ENCODE measurements at places on chromosomes 1 and 21.
A peak's percentile ranks its signal among the peaks of the same experiment; 100 is the strongest.

- no peak for DNase-seq
Measured at GRCh38 chr1:240484804-240485443, 127.0 kb downstream of the GREM2 start.

DNA sequence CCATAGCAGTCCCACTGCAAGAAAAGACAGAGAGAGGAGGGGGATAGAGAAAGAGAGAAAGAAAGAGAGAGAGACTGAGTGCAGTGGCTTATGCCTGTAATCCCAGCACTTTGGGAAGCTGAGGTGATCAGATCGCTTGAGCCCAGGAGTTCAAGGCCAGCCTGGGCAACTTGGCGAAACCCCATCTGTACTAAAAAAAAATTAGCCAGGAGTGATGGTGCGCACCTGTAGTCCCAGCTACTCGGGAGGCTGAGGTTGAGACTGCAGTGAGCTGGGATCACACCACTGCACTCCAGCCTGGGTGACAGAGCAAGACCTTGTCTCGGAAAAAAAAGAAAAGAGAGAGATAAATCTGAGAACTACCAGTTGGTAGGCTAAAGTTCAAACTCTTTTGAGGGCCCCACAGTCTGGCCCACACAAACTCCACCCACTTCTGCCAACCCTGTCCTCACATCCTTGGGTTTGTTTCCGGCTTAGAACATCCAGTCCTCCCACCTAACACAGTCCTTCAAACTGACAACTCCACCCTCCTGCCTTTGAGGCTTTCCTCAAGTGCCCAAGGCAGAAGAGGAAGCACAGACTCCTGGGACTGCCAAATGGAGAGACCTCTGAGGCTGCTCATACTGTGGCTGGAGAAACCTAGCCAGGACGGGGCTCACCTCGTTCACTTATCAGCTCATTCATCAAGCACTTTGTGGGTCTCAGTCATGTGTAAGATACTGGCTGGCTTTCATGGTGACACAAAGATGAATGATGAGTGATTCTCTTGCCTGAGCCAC is 20.1 kb downstream of the TFAP2E start:
- DNase-seq: no peak

- DNase-seq: no peak
Measured at GRCh38 chr1:229130028-229130668, 140.8 kb upstream of the RAB4A start.

DNA sequence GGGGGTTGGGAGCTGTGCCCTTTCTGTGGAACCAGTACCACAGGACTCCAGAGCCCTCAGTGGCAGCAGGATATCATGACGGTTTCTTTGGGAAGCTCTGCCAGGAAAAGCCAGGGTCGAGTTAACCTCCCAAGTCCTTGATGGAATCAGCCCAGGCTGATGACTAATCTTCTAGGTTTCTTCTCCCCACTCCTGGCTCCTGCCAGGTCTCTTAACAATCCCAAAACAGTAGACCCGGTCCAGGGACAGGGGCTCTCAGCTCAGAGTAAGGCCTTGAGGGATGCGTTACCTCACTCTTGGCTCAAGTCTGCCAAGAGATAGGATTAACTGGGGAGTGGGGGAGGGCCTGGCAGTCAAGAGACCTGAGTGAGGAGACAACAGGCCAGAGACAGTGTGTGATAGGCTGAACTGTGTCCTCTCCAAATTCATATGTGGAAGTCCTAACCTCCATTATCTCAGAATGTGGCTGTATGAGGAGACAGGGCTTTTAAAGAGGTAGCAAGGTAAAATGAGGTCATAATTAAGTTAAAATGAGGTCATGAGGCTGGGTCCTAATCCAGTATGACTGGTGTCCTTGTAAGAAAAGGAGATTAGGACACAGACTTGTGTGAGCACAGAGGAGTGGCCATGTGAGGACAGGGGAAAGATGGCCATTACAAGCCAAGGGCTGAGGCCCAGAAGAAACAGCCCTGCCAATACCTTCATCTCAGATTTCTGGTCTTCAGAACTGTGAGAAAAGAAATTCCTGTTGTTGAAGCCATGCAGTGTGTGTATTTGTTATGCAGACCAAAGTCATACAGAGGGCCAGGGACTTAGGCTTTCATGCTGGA is 95.0 kb downstream of the BEND5 start:
- no peak for DNase-seq

- DNase-seq: no peak
Measured at GRCh38 chr1:13730751-13731482, 30.9 kb downstream of the PRDM2 start.

GRCh38 chr1:6969762-6970161 is 184.5 kb downstream of the CAMTA1 start:
- no peak for DNase-seq

DNA sequence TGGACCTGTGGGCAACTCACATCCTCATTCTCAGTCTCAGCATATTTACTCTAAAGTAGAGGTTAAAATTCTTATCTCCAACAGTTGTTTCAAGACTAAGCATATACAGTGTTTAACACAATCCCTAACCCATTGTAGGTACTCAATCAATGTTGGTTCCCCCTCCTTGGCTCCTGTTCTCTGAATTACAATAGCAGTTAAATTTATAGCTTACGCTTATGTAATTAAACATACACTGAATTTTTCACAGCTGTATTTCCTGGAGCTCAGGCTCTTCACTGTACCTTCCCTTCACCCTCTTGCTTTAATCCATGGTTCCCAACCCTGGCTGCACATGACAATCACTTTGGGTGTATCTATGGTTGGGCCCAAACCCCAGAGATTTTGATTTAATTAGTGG is 89.4 kb downstream of the LPAR3 start:
- no peak for DNase-seq

DNA sequence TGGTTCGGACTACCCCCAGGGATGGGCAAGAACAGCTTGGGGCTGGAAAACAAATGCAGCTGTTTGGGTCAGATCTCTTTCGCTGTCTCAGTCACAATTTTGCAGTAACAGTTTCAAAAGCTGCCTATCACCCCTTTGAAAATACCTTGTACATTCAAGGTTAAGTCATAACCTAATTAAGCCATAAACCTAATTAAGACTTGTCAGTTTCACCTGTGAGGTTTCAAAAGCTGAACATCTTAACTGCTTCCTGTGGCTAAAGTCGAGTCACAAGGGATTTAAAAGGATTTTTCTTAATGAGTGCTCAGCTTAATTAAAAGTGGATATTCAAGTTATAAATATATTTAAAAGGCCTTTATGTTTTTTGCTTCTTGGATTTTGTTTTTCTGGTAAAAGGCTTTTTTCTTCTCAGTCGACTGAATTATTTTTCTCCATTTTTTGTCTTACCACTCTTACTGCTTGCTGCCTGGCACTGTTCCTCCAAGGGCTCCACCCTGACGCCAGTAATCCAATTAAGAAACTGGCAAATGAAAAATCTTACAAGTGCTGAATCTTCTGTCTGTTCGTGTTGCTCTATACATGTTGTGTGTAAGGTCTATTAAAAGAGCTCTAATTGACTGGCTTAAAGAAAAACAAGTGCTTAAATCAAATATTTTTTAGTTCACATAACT is 31.3 kb downstream of the CBR1 start:
- no peak for DNase-seq

- no peak for DNase-seq
Measured at GRCh38 chr1:118828038-118828437, 160.1 kb downstream of the TBX15 start.

DNA sequence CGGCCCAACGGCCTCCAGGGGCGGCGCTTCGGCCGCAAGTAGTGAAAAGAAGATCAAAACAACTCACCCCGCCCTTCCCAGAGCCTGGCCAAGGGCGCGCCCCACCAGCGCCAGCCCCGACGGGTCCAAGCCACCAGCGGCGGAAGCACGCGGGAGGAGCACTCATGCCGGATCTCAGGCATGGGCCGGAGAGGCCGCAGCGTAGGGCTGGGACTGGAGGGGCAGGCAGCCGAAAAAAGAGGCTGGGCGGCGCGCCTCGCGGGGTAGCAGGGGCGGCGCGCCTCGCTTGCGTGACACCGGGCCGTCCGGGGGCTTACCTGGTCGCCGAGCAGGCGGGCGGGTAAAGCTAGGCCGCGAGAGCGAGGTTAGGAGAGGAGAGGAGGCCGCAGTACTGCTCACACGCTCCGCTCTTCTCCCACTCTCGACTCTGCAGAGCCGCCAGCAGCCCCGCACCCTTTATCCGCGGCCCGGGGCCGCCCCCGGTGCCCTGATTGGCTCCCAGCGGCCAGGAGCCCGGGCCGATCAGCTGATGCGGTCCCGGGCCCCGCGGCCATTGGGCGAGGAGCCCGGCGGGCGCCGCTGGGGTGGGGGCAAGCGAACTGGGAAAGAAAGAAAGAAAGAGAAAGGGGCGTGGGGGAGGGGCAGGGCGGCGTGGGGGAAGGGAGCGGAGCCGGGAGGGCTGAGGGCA is at the start of gene GLUL:
TSS of gene GLUL (minus strand) at position 429 of the 688 bp plus-strand sequence. CDS start 3,053 bp downstream, outside the sequence.
- peak; percentile 100 for DNase-seq

- no peak for DNase-seq
Measured at GRCh38 chr1:70966018-70966638, 81.5 kb downstream of the PTGER3 start.

DNA sequence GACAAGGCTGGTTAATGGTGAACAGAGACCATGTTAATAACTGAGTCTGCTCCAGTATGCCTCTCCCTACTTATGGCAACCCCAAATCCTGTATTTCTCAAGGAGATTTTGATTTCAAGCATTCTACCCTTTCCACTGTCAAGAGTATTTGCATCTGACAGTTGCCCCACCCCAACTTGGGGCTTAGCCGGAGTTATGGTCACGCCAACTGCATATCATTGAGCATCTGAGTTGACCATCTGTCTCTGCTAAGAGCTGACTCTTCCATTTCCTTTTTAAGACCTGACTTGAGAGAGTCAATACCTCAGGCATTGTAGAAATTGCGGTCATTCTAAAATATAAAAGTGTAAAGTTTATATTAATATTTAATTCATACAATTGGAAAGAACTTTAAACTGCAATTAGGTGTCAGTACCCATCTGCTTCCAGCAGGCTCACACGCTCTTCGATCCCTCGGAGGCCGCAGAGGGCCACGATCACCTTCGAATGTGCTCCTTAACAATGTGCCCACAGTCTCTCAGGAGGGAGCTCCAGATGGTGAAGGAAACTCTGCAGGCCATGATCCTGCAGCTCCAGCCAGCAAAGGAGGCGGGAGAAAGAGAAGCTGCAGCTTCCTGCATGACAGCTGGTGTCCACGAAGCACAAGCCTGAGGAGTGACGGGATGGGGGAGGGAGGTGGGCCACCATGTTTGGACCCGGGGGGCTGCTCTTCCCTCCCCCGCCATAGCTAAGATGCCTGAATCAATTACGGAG is 409.8 kb downstream of the DISC1 start:
- DNase-seq: no peak

DNA sequence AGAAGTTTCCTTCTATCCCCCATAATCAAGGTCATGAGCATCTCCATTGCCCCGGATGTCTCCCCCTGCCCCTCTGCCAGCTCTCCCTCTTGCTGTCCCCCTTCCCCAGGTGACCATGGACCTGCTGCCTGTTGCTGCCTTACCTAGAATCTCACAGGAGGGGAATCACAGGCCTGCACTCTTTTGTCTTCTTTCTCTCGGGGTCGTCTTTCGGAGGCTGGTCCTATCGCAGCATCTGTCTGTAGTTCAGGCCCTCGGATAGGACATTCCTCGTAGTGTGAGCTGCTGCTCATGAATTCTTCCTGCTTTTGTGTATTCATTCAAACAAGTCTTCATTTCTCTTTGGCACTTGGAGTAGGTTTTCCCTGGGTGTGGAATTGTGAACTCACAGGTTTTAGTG is 39.9 kb upstream of the ACTRT2 start:
- DNase-seq: peak; percentile 3

- DNase-seq: no peak
Measured at GRCh38 chr1:228397966-228398365, 8.7 kb downstream of the TRIM11 start.

DNA sequence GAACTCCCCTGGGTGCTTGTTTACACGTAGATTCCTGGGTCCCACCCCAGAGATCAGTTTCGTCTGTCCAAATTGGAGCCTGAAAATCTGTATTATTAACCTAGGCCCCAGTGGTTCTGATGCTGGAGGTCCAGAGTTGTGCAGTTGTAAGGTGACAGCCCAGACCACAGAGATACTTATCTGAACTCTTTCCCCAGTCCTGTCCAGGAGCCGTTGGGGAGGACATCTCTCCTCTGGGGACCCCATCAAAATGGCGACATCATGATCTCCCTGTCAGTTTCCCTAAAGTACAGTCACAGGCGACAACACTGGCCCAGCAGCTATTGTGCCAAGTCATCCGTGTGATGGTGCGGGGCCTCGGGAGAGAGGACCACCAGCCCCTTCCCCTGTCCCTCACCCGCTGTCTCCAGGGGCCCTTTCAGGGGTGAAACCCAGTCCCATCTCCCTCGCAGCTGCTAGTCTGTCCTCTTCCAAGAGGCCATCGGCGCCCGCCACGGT is 749 bp upstream of the EFHD2 start:
- DNase-seq: no peak

DNA sequence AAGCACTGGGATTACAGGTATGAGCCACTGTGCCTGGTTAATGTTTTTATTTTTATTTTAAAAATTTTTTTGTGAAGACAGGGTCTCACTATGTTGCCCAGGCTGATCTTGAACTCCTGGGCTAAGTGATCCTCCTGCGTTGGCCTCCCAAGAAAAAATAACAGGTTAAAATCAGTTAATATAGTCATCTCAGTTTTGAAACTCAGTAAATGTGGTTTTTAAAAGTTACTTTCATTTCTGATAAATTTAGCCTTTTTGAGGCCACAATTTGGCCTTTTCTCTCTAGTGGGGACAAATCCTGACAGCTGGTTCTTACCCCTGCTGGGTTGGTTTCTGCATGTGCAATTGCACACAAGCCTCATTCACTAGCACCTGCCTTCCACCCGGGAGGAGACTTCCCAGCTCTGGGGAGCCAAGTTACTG is 13.3 kb downstream of the PMF1 start:
- no peak for DNase-seq

DNA sequence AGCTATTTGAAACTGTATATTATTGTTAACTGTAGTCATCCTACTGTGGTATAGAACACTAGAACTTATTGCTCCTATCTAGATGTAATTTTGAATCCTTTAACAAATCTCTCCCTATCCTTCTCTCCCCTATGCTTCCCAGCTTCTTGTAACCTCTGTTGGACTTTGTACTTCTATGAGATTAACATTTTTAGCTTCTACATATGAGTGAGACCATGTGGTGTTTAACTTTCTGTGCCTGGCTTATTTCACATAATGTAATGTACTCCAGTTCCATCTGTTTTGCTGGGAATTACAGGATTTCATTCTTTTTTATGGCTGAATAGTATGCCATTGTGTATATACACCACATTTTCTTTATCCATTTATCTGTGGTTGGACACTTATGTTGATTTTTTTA is 64.5 kb upstream of the KIAA1614 start:
- DNase-seq: no peak

- no peak for DNase-seq
Measured at GRCh38 chr1:200072636-200073285, 45.3 kb downstream of the NR5A2 start.

DNA sequence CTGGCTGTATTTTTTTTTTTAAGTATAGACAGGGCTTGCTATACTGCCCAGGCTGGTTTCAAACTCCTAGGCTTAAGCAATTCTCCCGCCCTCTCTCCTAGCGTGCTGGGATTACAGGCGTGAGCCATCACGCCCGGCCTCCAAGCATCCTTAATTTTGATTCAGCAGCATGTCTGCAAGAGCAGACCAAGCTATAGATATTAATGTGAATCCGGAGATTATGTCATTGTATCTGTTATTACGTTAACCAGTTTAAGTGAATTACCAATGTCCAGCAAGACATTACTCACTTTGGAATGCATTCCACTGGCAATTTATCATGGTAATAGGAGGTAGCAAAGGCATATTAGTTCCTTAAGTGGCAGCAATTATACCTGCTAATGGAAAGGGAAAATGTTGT is 179.7 kb downstream of the CHRM3 start:
- DNase-seq: no peak

- DNase-seq: no peak
Measured at GRCh38 chr1:224747578-224747977, 131.5 kb downstream of the CNIH3 start.
